ENCODE measurements at places on chromosomes 2 and 18. TPM values are rescaled to one million over a fixed set of nuclear protein-coding genes. Genes with fewer than 3 reads are reported as not detected.

The CKAP2L gene
- total RNA-seq, result not detected

The CCDC68 gene
- total RNA-seq, result 0.34 TPM

The UGT1A10 gene
- not detected for total RNA-seq

The ANKRD29 gene
- total RNA-seq, result not detected

The GULP1 gene
- total RNA-seq, result not detected

The CYP27A1 gene
- 0.39 TPM for total RNA-seq

The SETBP1 gene
- total RNA-seq, result 129 TPM

The GBX2 gene
- total RNA-seq, result not detected

The MGAT4A gene
- 32.7 TPM for total RNA-seq

The C2orf81 gene
- 8.6 TPM for total RNA-seq

The FNDC4 gene
- not detected for total RNA-seq

GRCh38 chr2:9388199-9388681 lies 35.1 kb downstream of the ITGB1BP1 start:
- H3K36me3 ChIP-seq, result no peaks in the 10 kb centered on the region
- H3K27ac ChIP-seq, result no peak overlapping the region
- H3K4me1 ChIP-seq, result no peaks in the 10 kb centered on the region
- no peak for DNase-seq
- H3K4me3 ChIP-seq, result no peak overlapping the region

GRCh38 chr2:151302404-151302803 lies 12.9 kb upstream of the NMI start:
- no peaks in the 10 kb centered on the region for H3K36me3 ChIP-seq
- peaks cover 11% of the 10 kb centered on the region for H3K4me1 ChIP-seq
- no peak overlapping the region for H3K27ac ChIP-seq
- H3K27me3 ChIP-seq, result no peaks in the 10 kb centered on the region
- H3K4me3 ChIP-seq, result no peak overlapping the region

GRCh38 chr18:31793531-31793930 lies 32.9 kb upstream of the SLC25A52 start:
- no peak overlapping the region for H3K27ac ChIP-seq
- no peak overlapping the region for H3K4me3 ChIP-seq

GRCh38 chr2:208042041-208042440 lies 16.7 kb upstream of the PLEKHM3 start:
- DNase-seq, result no peak
- no peak overlapping the region for H3K27ac ChIP-seq
- peaks cover 7% of the 10 kb centered on the region for H3K27me3 ChIP-seq
- no peaks in the 10 kb centered on the region for H3K4me1 ChIP-seq
- H3K4me3 ChIP-seq, result no peak overlapping the region

DNA sequence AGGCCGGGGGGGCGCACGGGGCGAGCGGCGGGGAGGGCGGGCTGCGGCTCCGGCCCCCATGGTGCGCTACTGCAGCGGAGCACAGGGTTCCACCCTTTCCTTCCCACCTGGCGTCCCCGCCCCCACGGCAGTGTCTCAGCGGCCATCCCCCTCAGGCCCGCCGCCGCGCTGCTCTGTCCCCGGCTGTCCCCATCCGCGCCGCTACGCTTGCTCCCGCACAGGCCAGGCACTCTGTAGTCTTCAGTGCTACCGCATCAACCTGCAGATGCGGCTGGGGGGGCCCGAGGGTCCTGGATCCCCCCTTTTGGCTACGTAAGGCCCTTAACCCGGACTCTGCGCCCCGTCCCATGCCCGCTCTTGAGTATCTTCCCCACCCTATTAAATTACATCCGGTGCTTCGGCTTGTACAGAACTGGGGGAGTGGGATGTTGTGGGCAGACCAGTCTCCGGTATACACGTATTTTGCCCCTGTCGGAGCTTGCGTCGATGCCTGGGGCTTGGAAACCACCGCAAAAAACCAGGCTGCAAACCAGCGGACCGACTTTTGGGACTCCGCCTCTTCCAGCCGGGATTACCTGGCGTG lies 598 bp upstream of the WBP1 start:
- H3K27me3 ChIP-seq, result no peaks in the 10 kb centered on the region
- H3K4me3 ChIP-seq, result peak overlapping the region; percentile 89
- peaks cover 45% of the 10 kb centered on the region for H3K4me1 ChIP-seq
- no peak for DNase-seq
- peaks cover 22% of the 10 kb centered on the region for H3K36me3 ChIP-seq

DNA sequence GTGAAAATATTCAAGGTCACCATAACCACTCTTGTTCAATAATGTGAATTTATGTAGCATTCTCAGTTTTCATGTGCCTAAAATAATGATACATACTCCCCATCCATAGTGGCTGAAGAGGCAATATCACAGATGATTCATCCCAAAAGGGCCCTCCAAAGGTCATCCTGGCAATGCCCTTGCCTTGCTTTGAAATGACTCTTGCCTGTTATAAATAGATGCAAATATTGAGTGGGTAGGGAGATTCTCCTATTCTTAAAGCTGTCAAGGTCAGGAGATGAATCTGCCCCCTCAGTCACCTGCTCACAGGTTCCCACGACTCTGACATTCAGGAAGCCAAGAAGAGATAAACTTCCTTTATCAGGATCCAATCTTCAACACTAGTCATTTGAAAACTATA lies 490.5 kb downstream of the TNS1 start:
- no peak for DNase-seq
- no peaks in the 10 kb centered on the region for H3K27me3 ChIP-seq
- no peaks in the 10 kb centered on the region for H3K4me1 ChIP-seq
- H3K4me3 ChIP-seq, result no peak overlapping the region
- no peaks in the 10 kb centered on the region for H3K36me3 ChIP-seq

DNA sequence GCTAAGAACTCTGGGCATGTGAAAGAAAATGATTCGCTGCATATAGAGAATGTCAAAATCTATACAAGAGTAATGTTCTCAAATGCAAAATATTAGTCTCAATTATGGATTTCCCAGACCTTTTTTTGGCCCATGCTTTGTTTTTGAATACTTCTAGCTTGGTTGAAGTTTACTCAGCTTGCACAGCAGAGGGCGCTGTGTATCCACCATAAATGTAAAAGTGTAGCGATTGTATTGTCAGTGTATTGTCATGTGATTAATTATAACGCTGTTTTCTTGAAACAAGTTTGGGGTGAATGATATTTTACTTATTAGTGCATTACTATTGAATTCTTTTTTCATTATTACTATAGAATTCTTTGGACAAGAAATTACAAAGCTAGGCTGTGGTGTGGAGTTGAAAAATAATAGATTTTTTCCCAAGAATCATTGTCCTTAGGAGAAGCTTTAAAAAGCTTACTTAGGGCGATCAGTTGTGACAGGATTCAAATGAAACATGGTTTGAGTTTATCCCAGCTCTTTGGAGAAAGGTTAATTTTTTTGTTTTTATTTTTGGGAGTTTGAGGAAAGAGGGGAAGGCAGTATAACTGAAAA lies 98.3 kb downstream of the PIK3C3 start:
- H3K27ac ChIP-seq, result no peak overlapping the region
- peaks cover 7% of the 10 kb centered on the region for H3K36me3 ChIP-seq
- H3K4me3 ChIP-seq, result no peak overlapping the region

DNA sequence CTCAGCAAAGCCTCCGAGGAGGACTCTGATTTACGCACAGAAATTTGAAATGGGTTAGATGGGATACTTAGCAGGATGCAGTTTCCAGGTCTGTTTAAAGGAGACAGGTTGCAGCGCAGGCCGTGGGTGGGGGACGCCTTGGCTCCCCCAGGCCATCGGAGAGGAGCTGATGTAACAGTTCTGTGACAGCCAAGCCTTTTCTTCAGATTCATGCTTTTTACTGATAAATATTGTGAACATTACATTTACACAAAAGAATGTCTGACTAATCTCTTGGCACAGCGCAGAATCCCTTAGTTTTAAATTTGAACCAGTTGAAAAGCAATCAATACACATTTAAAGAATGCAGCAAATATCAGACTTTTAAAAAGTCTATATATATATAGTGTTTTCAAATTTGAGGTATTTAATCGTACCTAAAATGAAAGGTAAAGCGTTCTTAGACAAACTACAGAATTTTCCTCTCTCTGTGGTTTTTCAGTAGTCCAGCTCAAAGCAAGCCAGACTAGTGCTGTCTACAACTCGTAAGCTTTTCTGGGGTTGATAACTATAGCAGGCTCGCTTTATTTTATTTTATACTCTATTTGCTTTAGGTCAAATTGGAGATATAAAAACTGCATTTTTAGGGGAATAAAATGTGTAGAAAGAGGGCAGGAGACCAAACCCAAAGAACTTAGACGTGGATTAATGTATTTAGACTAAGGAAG lies 221.9 kb downstream of the PIEZO2 start:
- DNase-seq, result no peak
- no peaks in the 10 kb centered on the region for H3K4me1 ChIP-seq
- H3K4me3 ChIP-seq, result no peak overlapping the region
- no peaks in the 10 kb centered on the region for H3K27me3 ChIP-seq
- no peak overlapping the region for H3K27ac ChIP-seq
- no peaks in the 10 kb centered on the region for H3K36me3 ChIP-seq

- no peaks in the 10 kb centered on the region for H3K4me1 ChIP-seq
- no peak overlapping the region for H3K27ac ChIP-seq
- H3K27me3 ChIP-seq, result no peaks in the 10 kb centered on the region
- no peak for DNase-seq
- no peak overlapping the region for H3K4me3 ChIP-seq
- H3K36me3 ChIP-seq, result no peaks in the 10 kb centered on the region
Measured at GRCh38 chr18:69770238-69770637, 177.4 kb downstream of the CD226 start.

- H3K4me3 ChIP-seq, result no peak overlapping the region
- H3K27me3 ChIP-seq, result no peaks in the 10 kb centered on the region
- no peak overlapping the region for H3K27ac ChIP-seq
- no peaks in the 10 kb centered on the region for H3K36me3 ChIP-seq
- DNase-seq, result no peak
- H3K4me1 ChIP-seq, result peaks cover 8% of the 10 kb centered on the region
Measured at GRCh38 chr2:144628566-144628965, 108.6 kb upstream of the ZEB2 start.

DNA sequence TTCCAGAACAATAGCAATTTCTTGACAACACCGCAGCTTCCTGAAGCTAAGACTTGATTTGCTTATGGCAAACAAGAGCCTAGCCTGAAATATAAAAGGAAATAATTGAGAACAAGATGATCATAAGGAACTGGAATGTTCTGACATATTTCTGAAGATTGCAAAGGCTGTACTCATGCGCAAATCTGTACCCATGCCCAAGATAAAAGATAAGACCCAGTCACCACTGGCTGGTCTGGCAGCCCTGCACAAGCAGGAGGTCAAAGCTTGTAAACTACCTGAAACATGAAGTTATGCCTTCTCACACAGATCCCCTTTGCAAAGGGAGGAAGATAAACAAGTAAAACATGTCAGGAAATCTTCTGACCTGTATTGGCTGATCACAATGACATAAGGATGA lies 160.8 kb upstream of the GYPC start:
- H3K4me3 ChIP-seq, result no peak overlapping the region
- no peak for DNase-seq

DNA sequence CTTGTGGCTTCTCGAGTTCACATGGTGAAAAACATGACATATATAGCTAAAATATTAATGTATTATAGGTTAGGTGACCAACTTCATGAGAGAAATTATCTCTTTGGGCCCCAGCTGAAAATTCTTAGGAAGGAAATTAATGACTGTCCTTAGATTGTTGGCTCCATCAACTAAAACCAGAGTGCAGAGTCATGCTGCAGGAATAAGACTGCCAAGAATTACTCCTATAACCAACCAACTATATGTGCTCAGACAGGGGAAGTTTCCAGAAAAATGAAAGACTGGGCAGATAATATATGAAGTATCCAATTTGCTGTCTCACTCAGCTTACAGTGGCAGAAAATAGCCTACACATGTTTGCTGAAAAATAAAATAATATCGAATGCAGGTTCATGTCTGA lies 71.0 kb upstream of the TMEFF2 start:
- H3K36me3 ChIP-seq, result no peaks in the 10 kb centered on the region
- no peaks in the 10 kb centered on the region for H3K27me3 ChIP-seq
- no peak for DNase-seq

DNA sequence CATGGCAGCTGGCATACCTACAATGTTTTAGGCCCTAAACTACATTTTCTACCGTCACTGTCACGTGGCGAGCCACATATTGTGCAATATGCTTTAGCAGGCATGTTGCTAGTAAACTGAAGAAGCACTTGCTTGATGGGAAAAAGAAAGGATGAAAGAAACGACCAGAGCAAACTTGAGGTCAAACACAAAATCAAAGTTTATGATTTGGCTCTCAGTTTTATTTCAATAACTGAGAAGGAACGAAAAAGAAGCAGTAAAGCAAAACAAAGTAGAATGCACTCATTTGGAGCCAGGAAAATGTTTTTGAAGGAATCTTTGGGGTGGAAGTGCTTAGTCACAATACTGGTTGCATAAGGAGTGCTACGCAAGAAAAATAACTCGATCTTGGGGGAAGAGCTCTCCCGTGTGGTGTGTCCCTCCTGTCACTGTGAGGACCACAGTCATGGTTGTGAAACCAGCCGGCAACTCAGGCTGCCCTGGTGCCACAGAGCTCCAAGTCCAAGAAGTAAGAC lies 349.8 kb downstream of the RBM43 start:
- DNase-seq, result no peak
- H3K27ac ChIP-seq, result no peak overlapping the region
- H3K36me3 ChIP-seq, result no peaks in the 10 kb centered on the region
- no peak overlapping the region for H3K4me3 ChIP-seq

- H3K4me3 ChIP-seq, result no peak overlapping the region
- peaks cover 15% of the 10 kb centered on the region for H3K4me1 ChIP-seq
- peak; percentile 40 for DNase-seq
- no peaks in the 10 kb centered on the region for H3K27me3 ChIP-seq
Measured at GRCh38 chr18:9082711-9083510, 19.6 kb upstream of the NDUFV2 start.

- no peaks in the 10 kb centered on the region for H3K4me1 ChIP-seq
- no peak overlapping the region for H3K27ac ChIP-seq
- no peak for DNase-seq
- no peak overlapping the region for H3K4me3 ChIP-seq
Measured at GRCh38 chr2:129330504-129330903, 649.0 kb upstream of the RAB6C start.

DNA sequence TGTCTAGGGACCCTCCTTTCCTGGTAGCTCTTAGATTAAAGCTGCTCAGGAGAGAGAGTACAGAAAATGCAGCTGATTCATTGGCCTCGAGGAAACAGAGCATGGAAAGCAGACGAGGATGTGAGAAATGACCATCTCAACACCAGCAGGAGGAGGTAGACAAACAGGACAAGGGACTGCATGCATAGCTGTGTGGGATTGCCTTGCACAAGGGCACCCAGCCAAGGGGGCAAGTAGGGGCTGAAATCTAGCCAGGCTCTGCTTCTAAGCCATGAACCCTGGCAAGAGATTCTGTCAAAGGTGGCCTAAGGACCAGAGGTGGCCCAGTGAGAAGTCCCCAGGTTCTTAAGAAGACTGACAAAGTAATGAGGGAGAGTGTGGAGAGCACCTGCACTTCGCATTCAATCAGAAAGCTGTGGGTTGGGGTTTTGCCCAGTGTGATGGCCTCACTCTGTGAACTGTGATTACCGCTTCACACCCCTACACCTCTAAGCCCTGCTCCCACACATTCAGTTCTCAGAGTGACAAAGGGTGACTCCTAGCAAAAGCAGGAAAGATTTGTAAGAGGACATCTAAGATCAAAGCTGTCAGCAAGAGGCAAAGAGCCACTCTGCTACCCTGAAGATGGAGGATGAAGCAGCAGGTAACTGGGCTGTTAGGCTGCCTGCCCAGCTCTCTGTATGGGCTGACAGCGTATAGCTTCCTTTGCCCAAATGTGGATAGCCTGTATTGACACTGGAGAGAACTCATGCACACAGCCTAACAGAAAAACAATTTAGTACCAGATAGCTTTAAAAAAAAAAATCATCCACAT lies 151.3 kb upstream of the PELI1 start:
- no peaks in the 10 kb centered on the region for H3K36me3 ChIP-seq
- H3K27ac ChIP-seq, result no peak overlapping the region
- H3K4me3 ChIP-seq, result no peak overlapping the region
- H3K27me3 ChIP-seq, result peaks cover 4% of the 10 kb centered on the region
- DNase-seq, result no peak
